ENCODE measurements at places on chromosomes 12 and 14.
A peak's percentile ranks its signal among the peaks of the same experiment; 100 is the strongest.

GRCh38 chr12:66194122-66194521 is 5.1 kb downstream of the IRAK3 start:
- DNase-seq: no peak

- DNase-seq: no peak
Observed at GRCh38 chr12:132686825-132687210, 324 bp downstream of the POLE start.

DNA sequence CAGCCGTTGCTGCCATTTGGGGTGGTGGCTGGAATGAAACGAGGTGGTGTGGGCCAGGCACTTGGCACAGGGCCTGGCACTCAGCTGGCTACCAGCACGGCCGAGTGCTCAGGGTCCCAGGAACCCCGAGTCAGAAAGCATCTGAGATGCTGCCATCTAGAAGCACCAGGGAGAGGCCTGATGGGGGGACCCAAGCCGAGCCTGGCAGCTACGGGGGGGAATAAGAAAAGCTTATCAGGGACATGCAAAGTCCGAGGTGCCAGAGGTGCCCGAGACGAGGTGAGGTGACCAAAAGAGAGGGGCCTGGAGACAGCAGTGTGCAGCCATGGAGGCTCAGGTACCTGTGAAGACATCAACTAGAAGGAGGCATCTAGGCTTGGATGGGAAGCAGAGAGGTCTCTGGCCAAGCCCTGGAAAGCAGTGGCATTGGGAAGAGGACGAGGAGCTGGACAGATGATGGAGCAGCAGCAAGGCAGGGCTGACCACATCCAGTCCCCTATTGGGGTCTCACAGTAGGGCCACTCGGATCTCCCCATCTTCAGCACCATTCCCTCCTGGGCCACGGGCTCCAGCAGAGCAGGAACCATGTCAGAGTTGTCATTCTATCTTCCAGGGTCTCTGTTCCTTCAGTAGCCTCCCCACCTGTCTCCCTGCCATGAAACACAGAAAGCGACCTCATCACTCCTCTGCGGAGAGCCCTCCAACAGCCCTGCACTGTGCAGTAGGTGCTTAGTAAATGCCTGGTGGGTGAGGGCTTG is 59.3 kb upstream of the DIO3 start:
- no peak for DNase-seq

DNA sequence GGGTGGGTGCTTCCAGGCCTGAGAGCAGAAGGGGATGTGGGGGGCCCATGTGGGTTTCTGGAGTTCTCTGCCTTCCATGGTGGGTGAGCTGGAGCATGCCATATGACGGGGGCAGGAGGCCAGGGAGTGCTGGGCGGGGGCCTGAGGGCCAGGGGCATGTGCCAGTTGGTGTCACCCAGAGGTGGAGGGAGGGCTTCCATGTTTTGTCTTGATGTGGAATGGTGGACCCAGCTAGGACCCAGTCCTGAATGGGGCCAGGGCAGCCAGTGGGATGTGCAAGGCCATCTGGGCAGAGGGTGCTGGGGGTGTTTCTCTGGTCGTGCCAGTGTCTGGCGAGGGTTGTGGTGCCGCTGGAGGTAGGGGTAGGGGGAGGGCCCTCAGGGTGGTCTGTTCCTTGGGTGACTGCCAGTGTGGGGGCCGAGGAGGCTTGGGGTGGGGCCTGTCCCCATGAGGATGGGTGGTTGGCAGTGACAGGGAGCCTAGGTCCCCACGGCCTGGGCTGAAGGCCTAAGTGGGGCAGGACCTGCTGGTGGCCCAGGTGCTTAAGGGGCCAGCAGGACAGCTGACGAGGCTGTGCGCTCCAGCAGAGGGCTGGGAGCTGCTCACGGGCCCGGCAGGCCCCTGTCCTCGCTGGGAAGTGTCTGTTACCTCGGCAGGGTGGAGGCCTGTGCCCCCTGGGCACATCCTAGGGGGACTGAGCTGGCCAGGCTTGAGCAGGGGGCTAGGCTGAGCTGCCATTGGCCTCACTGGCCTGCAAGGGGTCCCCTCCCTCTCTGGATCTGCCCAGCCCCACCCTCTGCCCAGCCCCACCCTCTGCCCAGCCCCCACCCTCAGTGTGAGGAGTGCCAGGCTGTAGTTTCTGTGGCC is 26.8 kb downstream of the CEP170B start:
- DNase-seq: no peak

GRCh38 chr14:94685166-94685581 is 73.0 kb downstream of the SERPINA3 start:
- DNase-seq: no peak

- DNase-seq: no peak
Observed at GRCh38 chr12:132529906-132530305, 40.0 kb downstream of the FBRSL1 start.

GRCh38 chr14:61527325-61528100 is 167.8 kb upstream of the HIF1A start:
- no peak for DNase-seq

GRCh38 chr14:68487805-68488590 is 304.9 kb downstream of the ZFP36L1 start:
- no peak for DNase-seq

- no peak for DNase-seq
Observed at GRCh38 chr14:24167469-24168114, 4.3 kb upstream of the REC8 start.

GRCh38 chr12:75579552-75579951 is 68.1 kb upstream of the KRR1 start:
- DNase-seq: peak; percentile 36

DNA sequence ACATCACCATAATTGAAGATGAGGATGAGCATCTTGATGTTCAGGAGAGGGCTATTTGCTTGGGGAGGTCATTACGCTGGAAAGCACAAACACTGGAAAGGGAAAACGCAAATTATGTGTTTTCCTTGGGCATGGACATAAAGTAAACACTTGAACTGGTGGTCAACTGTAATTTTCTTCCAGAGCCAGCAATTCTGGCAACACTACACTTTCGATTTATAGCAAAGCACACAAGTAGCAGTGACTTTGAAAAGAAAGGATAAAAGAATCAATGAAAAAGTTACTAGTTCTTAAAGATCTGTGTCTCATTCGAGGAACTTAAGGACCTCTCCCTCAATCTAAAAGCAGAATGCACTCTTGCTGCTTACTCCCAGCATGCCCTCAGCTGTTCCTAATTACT is 2.2 kb downstream of the CLEC14A start:
- no peak for DNase-seq

DNA sequence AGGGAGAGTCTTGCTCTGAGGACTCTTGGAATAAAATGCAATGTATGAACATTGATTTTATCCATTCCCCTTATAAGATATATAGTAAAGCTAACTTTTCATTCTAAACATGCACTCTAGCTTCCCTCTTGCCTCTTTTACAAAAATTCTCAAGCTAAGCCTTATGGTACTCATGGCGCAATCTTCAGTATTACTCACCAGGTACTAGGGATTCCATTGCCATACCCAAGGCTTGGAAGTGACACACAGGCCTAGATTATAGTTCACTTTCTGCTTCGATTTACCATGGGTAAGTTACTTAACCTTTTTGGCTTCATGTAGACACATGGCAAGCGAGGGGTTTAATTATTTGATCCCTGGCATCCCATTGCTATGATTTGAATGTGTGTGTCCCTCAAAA is 331.5 kb downstream of the LRIG3 start:
- no peak for DNase-seq

DNA sequence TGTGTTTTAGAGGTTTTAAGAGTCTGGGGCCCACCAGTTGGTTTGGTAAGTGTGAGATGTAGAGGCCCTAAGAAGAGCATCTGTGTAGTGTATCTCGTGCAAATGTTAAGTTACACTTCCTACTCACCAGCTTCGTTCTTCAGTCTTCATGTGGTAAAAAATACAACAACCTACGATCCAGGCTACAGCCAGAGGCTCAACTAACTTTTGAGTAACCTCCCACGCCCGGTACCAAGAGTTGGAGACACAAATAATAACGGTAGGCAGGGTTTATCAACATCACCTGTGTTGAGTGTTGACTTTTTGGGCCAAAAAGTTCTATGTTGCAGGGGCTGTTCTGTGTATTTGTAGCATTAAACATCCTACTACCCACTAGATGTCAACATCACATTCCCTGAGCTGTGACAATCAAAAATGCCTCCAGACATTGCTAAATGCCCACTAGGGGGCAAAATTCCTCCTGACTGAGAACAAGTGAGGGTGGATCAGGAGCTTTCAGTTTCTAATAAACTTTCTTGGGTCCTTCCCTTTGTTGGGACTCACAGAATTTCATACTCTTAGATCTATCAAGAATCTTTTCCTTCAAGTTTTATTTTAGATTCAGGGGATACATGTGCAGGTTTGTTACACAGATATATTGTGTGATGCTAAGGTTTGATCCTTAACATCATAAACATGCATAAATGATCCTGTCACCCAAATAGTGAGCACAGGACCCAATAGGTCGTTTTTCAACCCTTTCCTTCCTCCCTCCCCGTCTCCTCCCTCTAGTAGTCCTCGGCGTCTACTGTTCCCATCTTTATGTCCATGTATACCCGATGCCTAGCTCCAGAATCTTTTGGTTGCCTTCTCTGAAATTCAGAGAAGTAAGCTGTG is 94.7 kb downstream of the SLC2A13 start:
- peak; percentile 65 for DNase-seq

DNA sequence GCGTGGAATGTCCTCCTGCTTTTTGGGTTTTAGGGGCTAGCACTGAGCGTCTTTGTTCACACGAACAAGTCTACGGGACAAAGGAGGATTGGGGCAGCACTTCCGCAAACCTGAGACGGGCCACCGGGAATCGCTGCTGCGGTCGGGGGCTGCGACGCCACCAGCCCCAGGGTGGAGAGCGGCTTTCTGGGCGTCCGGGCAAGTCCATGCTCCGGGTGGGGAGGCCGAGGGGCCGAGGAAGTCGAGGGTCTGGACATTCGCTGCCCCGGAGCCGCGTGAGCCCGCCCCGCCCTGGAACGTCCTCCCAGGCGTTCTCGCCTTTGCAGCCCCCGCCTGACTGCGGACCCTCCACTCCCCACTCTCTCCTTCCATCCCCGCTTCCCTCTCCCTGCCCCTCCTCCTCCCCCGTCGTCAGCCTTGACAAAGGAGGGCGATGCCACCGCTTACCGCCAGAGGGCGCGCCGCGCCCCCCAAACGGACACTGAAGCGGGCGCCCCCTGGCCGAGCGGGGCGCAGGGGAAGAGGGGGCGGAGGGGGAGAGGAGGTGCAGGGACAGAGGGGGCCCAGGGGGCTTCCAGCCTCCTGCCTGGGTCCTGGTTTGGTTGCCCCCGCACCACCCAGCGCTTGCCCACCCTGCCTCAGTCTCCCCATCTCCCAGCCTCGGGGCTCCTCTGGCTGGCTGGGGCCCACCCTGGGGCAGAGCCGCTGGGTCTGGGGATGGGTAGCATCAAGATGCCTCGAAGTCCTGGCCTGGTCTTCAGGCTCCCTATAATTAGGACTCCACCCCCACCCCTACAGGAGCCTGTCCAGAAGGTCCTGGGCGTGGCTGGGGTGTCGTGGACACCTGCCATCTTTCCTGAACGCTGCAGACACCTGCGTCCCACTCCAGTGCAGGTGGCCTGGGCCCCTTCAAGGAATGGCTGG is 39.1 kb upstream of the INF2 start:
- DNase-seq: peak; percentile 15

DNA sequence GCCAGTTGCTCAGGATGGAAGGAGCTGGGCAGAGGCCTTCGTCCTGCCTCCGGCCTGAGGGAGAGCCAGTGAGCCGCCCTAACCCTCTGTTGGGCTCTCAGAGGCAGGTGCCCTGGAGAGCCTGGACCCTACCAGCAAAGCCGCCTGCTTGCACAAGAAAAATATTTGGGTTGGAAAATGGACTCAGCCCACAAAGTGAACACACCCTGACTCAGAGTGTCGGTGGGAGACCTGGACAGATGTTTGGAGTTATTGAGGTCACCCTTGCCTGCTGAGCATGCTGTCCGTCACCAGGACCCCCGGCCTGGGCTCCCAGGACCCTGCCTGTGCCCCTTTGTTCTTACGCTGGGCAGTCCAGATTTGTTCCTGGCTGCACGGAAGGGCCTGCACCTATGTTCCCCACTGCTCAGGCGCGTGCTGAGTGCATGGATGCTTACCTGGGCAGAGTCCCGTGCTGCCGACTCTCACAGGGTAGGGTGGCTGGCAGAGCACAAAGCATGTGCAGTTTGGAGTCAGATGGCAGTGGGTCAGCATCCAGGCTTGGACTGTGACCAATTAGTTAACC is 22.4 kb downstream of the FAM181A start:
- no peak for DNase-seq

- DNase-seq: no peak
Observed at GRCh38 chr12:72570601-72571000, 298.4 kb downstream of the TRHDE start.

- DNase-seq: peak; percentile 83
Observed at GRCh38 chr14:81324011-81324410, 76.1 kb downstream of the STON2 start.

All from NCI-H1105 treated with DMSO at 0.1 percent for 48 hours (cell line).